ENCODE measurements at places on chromosomes 6 and 20.

DNA sequence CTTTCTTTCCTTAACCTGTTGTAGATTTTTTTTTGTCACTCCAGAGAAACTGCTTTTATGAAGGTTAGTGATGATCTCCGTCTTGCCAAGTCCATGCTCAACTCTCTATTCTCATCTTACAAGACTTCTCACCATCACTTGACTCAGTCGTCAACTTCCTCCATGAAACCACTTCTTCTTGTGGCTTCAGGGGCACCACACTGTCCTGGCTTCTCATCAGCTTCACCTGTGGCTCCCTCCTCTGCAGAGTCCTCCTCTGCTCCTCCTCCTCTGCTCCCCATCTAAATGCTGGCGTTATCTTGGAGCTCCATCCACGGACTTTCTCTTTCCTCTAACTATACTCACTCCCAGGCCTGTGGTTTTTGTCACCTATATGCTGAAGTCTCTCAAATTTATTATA, 187.5 kb downstream of the BACH2 start:
- no peak for DNase-seq

- no peak for DNase-seq
Observed at GRCh38 chr20:43680981-43681380, 14.1 kb downstream of the MYBL2 start.

DNA sequence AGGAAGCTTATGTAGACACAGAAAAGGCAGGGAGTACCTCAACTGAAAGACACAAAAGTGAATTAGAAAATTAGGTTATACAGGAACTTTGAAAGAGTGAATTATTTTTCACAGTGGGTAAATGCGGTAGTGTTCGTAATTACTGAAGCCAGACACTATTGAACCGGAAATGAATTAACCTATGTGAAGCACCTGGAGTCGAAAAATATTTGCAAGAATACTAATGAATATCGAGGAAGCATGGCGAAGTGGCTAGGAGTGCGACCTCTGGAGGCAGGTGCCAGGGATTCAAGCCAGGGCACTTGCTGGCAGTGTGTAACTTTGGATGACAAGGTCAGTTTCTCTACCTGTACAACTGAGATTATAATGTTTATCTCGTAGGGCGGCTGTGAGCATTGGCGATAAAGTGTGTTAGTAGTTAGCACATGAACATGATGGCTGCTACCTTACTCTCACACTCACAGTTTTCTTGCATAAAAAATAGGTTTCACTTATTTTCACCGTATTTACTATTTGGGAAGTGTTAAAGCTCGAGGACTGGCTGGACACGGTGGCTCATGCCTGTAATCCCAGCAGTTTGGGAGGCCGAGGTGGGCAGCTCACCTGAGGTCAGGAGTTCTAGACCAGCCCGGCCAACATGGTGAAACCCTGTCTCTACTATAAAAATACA, 567 bp upstream of the SLC18B1 start:
- DNase-seq, result peak; percentile 92

- DNase-seq, result no peak
Observed at GRCh38 chr6:50992704-50993625, 174.3 kb downstream of the TFAP2B start.

DNA sequence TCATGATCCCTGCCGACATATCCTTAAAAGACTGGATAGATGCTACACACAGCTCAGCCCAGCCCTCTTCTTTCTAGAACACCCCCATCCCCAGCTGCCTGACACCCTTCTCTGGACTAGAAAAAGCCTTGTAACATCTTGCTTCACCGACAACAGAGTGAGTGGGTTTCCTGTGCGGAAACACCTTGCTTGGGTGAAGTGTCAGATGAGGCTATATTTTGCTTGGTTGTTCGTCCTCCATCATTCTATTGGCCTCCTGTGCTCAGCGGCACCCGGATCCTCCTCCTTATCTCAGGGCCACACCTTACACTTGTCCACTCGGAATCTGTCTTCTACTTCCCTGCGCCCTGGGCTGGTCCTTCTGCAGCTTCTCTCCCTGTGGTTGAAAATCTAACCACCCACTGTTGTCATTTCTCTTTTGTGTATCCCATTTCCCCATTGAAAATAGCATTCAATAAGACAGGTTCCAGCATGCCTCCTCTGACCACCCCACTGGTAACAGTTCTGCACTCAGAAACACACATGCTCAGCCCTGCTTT, 101.3 kb upstream of the MLN start:
- peak; percentile 38 for DNase-seq

DNA sequence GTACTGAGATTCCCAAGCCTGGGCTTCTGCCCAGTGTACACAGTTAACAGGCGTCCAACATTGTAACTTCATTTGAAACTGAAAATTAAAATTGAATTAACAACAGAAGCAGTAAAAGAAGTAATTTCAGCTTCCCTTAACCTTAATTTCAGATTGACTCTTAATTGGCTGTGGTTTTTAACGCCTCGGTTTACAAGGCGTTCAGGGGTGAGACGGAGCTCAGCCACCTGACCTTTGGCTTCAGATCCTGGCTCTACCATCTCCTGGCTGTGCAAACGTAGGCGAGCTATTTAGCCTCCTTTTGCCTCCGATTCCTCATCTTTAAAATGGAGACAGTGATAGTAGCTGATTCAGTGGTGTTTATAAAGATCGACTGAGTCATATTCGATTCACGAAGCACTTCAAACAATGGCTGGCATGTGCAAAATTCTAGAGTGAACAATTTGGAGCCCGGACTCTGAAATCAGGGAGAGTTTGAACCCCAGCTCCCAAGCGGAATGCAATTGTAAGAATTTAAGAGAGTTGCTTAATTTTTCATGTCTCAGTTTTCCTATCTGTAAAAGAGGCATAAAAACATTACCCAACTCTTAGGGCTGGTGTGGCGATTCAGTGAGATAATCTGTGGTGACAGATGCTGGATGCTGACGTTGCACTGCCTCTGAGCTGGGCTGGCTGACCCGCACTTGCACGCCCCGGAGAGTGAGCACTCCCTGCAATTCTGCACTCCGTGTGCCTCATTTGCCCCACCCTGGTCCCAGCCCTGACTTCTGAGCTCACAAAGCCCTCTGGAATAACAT, 23.5 kb upstream of the OCSTAMP start:
- peak; percentile 57 for DNase-seq

- DNase-seq, result no peak
Observed at GRCh38 chr20:63076421-63076820, 69.7 kb upstream of the BHLHE23 start.

GRCh38 chr6:127641905-127642304, 64.9 kb downstream of the C6orf58 start:
- peak; percentile 1 for DNase-seq

- no peak for DNase-seq
Observed at GRCh38 chr6:8166156-8166555, 63.8 kb upstream of the EEF1E1 start.

- no peak for DNase-seq
Observed at GRCh38 chr6:120116343-120116742, 766.8 kb upstream of the MAN1A1 start.

Data from hematopoietic multipotent progenitor cell treated with erythropoietin and hydrocortisone succinate and interleukin-3 and kit ligand, for 8 days (in vitro differentiated cells).